Mucosa of gallbladder (tissue), 1 donor: ENCODE measurements at places on chromosomes 6 and 20. TPM values are rescaled to one million over a fixed set of nuclear protein-coding genes. Genes with fewer than 3 reads are reported as not detected.

Gene ALDH5A1
- 20.7 TPM for total RNA-seq

Gene CD24
- 2,531 TPM for total RNA-seq

Gene EPB41L2
- 110 TPM for total RNA-seq

Gene PBX2
- 95.0 TPM for total RNA-seq

Gene MACROD2
- 7.5 TPM for total RNA-seq

Gene TRIM40
- total RNA-seq = not detected

Gene SLC23A2
- total RNA-seq = 15.1 TPM

Gene ENPP1
- total RNA-seq = 4.5 TPM

Gene TFAP2A
- total RNA-seq = 0.89 TPM

Gene OR12D3
- total RNA-seq = not detected

Gene LAMA2
- total RNA-seq = 35.3 TPM

Gene PDYN
- total RNA-seq = not detected

Gene FOXA2
- 35.6 TPM for total RNA-seq

Gene KIAA1755
- 7.1 TPM for total RNA-seq

Gene FOXQ1
- 11.5 TPM for total RNA-seq

Gene TSPO2
- 1.0 TPM for total RNA-seq

Gene PACSIN1
- total RNA-seq = 1.4 TPM

Gene GSTA2
- 113 TPM for total RNA-seq

Gene C20orf204
- 1.7 TPM for total RNA-seq

Gene ISM1
- 0.95 TPM for total RNA-seq

Gene MDFI
- 7.3 TPM for total RNA-seq

Gene ADGRF4
- 0.52 TPM for total RNA-seq

Gene PAK5
- 12.5 TPM for total RNA-seq

Gene SULF2
- 74.8 TPM for total RNA-seq

Gene ZC2HC1B
- total RNA-seq = not detected

Gene BTN1A1
- not detected for total RNA-seq

Gene GLP1R
- total RNA-seq = 0.06 TPM

Gene LY6G6C
- total RNA-seq = not detected

Gene SLCO4A1
- 5.9 TPM for total RNA-seq

Gene SMLR1
- total RNA-seq = 2.8 TPM

Gene CTAGE9
- 0.09 TPM for total RNA-seq

Gene ERVFRD-1
- 0.40 TPM for total RNA-seq

Gene LHFPL5
- total RNA-seq = 0.69 TPM

Gene SLA2
- 2.0 TPM for total RNA-seq

Gene LEMD2
- total RNA-seq = 68.4 TPM

Gene ABCC10
- 46.8 TPM for total RNA-seq

Gene ECT2L
- total RNA-seq = 0.14 TPM

Gene C6orf52
- total RNA-seq = 0.69 TPM

Gene HLA-DOA
- 8.4 TPM for total RNA-seq

Gene SLC26A8
- total RNA-seq = not detected

Gene THBD
- total RNA-seq = 11.6 TPM

Gene PRND
- not detected for total RNA-seq

Gene SEL1L2
- 0.52 TPM for total RNA-seq

Gene DDX39B
- total RNA-seq = 246 TPM

Gene SEC63
- total RNA-seq = 85.5 TPM

Gene ADTRP
- total RNA-seq = 0.69 TPM

Gene BIRC7
- 0.14 TPM for total RNA-seq

Gene GATA5
- 8.7 TPM for total RNA-seq

Gene DNAH8
- 0.03 TPM for total RNA-seq

Gene MRPS18A
- 44.3 TPM for total RNA-seq

Gene MYLK2
- total RNA-seq = not detected

Gene B4GALT5
- 62.2 TPM for total RNA-seq

Gene RBM24
- total RNA-seq = 4.2 TPM

Gene TENT5A
- total RNA-seq = 26.6 TPM

Gene PCSK2
- 2.6 TPM for total RNA-seq

Gene CAGE1
- total RNA-seq = not detected

Gene PRL
- total RNA-seq = not detected
